ENCODE measurements at places on chromosomes 12 and 14. TPM values are rescaled to one million over a fixed set of nuclear protein-coding genes. Genes with fewer than 3 reads are reported as not detected.
A peak's percentile ranks its signal among the peaks of the same experiment; 100 is the strongest.

GPD1 gene
- under 0.01 TPM for total RNA-seq

DNA sequence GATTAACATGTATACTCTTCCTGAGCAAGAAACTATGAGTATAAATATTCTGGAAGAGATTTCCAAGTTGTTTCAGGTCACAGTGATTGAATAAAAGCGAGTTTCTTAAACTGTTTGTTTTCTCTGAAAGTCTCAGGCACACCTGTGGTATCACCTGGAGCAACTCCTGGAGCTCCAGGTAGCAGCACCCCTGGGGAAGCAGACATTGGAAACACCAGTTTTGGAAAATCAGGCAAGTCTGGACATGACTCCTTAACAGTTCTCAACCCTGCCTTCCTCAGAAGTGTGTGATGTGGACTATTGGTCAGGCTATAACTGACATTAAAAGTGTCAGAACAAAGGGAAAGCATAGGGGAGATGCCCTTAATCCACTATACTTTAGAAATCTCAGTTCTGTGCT is 217.6 kb upstream of the CNTN1 start:
- no peak for DNase-seq

DNA sequence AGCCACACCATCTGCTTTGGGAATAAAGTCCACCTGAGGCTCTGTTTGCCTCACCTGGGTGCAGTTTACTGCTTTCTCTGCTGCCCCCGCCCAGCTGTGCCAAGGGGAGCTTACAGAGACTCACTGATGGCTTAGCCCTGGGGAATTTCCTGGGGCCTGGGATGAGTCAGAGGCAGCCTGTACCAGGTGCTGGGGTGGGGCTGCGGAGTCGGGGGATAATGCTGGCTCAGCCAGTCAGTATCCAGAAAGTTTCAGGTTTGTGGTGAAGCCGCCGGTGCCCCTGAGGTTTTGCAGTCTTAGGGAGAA is 22.3 kb downstream of the PLEKHG3 start:
- DNase-seq: peak; percentile 34

- no peak for DNase-seq
These were observed 404.3 kb downstream of the NPAS3 start for GRCh38 chr14:33343016-33343415.

DNA sequence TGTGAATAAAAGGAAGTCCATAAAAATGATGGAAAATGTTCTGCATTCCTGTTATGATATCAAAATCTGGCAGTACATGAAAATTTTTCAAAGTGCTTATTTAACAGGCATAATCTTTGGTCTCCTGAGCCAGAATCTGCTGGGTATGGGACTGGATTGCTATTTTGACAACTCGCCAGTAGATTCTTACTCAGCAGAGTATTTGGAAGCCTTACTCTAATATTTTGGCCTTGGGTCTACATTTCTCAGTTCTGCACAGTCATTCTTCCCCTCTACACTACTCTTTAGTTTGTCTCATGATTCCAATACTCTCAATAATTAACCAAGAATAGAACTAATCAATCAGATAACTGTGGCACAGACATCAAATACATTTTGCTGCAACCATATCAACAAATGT is 1.1 kb upstream of the SLCO1B1 start:
- no peak for DNase-seq

DNA sequence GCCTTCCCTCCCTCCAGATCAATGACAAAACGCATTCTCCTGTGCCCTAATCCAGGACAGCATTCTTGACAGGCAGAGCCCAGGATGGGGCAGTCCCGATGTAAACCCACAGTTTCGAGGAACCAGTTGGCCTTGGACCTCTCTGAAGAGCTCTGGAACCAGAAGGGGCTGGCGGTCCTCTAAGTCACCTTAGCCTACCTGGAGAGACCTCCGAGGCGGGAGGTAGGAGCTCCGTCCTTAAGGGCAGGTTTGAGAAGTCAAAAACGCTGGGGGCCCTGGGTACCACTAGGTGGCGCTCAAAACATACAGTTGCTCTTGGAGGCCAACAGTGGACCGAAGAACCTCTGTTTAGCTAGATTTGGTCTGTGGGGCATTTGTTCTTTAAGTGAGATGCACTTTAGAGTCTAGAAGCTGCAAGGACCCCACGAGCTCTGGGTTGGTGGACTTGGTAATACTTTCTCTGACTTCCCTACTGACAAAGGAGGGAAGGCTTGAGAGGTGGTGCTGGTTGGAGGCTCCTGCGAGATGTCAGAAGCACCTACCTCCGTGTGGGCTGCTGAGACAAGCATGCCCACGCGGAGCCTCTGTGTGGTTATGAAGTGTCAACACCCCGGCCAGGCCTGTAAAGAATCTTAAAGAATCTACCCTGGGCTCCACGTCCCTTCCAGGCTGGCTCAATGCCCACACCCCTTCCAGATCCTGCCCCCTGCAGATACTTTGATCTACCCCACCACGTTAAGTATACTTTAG is 74.8 kb upstream of the CHST11 start:
- peak; percentile 60 for DNase-seq

DNA sequence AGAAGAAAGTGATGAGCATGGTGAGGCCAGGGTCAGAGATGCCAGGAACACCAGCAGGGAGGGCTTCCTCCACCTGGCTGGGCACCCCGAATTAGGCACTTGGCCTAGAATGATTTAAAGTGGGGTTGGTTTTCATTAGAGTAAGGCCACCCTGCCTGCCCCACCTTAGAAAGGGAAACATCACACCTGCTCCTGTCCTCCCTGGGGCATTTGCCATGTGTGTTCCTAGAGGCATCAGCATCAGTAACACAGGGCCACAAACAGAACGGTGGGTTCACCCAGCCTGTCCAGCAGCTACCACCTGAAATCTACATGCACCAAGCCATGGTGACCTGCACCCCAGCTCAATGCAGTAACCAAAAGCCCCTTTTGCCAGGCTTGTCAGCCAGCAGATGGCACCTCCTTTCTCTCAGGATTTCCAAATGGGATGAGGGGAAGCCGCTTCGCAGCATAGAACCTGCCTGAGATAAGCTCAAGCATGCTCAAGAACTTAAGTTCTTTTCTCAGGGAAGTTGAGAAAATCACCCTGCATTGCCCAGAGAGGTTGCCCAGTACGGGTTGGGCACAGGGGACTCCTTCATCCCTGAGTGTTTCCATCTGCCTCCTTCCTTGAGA is 338.8 kb downstream of the DPF3 start:
- DNase-seq: no peak

DNA sequence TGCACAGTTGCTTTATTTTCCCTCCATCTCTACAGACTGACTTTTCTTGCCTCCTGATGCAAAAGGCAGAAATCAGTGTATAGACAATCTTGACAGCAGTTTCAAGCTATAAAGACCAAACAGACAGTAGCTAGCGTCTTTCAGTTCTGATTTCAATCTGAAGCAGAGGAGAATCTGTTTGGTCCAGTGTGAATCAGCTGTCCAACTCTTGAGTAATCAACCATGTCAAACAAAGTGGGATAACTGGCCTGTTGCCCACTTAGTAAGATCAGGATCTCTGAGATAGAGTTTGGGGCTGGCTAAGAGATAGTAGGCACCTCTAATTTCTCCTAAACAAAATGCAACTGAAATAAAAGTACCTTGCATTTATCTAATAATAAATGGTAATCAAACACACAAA is 797.4 kb upstream of the FBXO33 start:
- no peak for DNase-seq

- no peak for DNase-seq
These were observed 45.0 kb downstream of the KCNA5 start for GRCh38 chr12:5088586-5089264.
